ENCODE measurements at places on chromosomes 13 and 19.

DNA sequence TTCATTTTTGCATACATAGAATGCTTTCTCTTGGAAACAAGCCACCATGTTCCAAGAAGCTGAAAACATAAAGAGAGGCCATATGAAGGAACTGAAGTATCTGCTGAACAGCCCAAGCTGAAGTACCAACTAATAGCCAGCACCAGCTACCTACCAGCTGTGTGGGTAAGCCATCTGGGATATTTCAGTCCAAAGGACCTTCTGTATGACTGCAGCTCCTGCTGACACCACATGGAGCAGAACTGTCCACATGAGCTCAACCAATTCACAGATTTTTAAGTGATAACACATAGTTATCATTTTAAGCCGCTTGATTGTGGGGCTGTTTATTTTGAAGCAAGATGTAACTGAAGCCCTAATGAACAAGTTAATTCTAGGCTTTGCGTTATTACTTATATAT, 621.1 kb upstream of the KLHL1 start:
- no peak for DNase-seq

DNA sequence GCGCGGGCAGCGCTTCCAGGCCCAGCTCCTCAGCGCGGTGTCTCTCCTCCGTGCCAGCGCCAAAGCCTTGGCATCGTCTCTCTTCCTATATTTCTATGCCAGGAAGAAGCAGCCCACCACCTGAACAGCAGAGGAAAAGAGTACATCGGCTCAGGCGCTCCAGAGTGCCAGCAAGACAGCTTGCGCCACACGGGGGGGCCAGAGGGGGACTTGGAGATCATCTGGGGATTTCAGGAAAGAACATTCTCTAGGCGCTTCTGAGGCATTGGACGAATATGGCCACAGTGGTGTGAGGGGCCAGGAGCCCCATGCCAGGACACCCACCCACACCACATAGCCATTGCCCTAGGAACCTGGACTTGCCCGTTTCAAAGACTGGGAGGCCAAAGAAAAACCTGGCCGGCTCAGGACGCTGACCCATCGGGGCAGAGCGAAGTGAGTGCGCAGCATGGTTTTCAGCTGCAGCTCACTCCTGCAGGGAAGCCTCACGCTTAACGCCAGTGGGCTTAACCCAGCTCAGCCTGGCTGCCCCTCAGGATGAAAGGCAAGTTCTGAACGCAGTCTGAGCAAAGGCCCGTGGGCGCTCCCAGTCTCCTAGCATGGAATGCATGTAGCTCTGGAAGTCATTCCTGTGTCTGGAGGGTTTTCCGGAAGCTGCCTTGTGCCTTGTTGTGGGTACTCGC, 62.1 kb downstream of the GGACT start:
- DNase-seq = no peak

DNA sequence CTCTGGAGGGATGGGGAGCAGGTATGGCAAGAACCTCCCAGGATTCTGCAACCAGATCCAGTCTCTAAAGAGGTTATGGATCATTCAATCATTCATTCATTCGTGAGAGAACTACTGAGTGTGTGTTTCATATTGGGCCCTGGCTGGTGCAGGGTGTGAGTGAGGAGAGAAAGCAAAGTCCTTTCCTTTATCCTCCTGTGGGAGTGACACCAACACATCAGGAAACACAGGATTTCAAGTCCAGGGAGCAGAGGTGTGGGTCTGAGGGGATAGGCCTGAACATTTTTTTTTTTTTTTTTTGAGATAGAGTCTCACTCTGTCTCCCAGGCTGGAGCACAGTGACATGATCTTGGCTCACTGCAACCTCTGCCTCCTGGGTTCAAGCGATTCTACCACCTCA, 3.3 kb downstream of the CEACAM1 start:
- DNase-seq = no peak

DNA sequence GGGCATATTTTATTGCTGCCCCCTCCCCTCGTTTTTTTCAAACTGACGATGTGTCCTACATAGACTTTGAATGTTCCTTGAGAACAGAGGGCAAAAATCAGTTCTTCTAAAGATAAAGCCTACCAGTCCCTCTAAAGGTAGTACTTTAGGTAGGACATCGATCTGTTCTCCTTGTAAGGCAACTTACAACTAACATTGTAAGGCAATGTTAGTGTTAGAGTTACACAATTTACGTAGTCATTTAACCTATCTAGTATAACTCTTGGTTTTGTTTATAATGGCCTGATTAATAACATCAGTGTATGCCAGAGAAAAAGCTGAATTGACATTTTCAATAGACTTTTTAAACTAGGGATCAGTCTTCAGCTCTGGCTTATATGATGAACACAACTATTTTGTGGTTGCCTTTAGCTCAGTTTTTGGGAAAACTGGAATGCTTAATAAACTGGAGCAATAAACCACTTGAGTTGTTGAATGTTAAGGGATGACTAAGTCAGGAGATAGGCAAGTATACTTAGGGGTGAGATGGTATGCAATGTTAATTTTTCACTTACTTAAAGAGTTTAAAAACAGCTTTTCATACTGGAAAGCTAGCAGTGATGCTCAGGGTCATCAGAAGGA, 2.2 kb downstream of the NDFIP2 start:
- no peak for DNase-seq

- no peak for DNase-seq
Observed at GRCh38 chr13:91904005-91904404, 505.6 kb downstream of the GPC5 start.

DNA sequence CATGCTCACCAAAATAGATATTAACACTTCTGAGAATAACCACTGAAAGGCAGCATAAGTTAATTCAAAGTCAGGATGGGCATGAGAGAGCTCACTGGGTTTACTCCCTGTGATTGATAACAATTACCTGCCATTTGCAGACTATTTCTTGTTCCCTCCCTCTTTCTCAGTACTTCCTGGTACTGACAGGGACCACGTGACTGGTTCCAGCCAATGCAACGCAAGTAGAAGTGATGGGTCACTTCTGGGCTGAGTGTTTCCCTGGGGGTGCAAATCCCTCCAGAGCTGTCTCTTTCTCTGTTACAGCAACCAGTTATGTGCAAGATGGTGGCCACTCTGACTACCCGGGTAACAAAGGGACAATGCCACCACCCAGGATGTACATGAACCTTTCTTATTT, 118.8 kb downstream of the EFNB2 start:
- no peak for DNase-seq

DNA sequence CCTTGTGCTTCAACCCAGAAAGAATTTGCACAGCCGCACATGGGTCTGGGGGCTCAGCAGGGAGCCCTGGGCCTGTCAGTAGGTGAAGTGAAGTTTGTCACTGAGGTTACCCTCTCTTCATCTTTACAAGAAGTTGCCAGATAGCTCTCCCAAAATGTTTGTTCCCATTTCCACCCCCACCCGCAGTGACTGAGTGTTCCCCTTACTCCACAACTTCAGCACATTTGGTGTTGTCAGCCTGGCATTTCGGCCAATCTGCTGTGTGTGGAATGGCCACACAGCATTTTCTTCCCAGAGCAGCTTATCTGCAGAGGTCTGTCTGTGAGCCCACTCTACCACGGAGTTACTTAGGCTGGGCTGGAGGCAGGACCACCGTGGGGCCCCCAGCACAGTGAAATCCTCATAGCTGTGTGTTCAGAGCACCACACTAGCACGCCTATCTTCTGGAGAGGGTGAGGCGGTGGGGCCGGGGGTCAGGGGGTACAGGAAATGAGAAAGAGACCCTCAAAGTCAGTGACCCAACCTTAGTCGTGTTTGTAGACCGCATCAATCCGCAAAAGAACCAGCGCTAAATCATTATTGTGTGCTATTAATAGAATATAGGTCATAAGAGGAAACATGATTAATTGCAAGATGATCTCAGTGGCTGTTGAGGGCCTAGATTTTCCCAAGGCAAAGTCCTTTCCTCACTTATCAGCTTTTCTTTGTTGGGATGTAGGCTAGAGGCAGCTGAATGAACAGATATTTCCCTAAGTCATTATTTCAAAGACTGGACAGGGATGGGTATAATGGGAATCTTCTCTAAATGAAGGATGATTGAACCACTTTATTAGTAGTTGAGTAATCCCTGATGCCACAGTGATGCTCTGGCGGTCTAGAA, 116.0 kb downstream of the SIPA1L3 start:
- peak; percentile 81 for DNase-seq

GRCh38 chr19:57057036-57057686, 62.6 kb upstream of the USP29 start:
- no peak for DNase-seq

GRCh38 chr13:102571075-102571474, 25.7 kb upstream of the TPP2 start:
- DNase-seq = no peak

DNA sequence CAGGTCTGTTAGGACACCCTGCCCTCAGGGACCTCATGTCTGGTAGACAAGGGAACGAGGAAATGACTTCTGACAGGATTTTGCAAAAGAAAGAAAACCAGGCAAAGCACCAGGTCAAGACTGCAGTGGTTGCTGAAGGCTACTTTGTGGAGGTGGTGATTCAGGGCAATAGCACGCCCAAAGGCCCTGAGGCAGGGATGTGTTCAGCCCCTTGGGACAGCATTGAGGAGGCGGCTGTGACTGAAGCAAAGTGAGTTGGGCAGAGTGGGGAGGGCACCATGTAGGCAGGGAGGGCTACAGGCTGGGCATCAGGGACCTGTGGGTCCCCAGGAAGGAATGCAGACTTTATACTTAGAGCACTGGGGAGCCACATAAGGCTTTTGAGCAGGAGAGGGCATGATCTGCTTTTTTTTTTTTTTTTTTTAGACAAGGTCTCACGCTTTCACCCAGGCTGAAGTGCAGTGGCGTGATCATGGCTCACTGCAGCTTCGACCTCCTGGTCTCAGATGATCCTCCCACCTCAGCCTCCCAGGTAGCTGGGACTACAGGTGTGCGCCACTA, 10.8 kb upstream of the HOMER3 start:
- DNase-seq = no peak

DNA sequence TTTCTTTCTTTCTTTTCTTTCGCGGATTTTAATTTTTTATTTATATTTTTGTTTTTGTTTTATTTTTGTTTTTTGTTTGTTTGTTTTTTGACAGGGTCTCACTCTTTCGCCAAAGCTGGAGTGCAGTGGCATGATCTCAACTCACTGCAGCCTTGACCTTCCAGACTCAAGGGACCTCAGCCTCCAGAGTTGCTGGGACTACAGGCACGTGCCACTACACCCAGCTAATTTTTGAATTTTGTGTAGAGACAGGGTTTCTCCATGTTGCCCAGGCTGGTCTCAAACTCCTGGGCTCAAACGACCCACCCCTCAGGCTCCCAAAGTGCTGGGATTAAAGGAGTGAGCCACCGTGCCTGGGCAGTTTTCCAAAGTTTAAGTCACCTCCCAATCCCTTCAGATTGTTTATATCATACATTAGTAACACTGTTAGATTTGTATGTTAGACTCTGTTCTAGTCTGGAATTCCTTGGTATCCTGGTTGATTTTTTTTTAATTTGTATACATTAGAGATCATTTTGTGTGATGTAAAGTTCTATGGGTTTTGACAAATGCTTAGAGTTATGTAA, 597.3 kb downstream of the DCT start:
- no peak for DNase-seq

GRCh38 chr13:29664591-29664990, 69.1 kb upstream of the SLC7A1 start:
- peak; percentile 45 for DNase-seq

GRCh38 chr13:111482126-111482525, 161.7 kb downstream of the TEX29 start:
- no peak for DNase-seq

DNA sequence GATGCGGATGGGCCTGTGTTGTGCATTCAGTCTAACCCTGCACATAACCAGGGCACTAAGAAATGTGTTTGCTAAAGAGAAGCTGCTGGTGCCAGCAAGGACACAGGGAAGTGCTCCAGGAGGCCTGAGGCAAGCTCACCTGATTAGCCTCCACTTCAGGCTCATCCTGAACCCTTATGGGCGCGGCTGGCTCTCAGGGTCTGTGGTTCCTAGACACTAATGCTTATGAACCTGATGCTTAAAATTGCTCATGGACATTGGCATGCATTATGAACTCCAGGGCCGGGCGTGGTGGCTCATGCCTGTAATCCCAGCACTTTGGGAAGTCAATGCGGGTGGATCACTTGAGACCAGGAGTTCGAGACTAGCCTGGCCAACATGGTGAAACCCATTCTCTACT, 34.3 kb downstream of the SERP2 start:
- no peak for DNase-seq

DNA sequence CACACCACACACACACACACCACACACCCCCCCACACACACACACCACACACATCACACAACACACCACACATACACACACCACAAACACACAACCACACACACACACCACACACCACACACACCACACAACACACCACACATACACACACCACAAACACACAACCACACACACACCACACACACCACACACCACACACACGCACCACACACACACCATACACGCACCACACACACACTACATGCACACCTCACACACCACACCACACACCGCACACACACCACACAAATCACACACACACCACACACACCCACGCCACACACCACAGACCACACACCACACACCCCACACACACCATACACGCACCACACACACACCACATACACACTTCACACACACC, 83.5 kb downstream of the ZNF557 start:
- no peak for DNase-seq

DNA sequence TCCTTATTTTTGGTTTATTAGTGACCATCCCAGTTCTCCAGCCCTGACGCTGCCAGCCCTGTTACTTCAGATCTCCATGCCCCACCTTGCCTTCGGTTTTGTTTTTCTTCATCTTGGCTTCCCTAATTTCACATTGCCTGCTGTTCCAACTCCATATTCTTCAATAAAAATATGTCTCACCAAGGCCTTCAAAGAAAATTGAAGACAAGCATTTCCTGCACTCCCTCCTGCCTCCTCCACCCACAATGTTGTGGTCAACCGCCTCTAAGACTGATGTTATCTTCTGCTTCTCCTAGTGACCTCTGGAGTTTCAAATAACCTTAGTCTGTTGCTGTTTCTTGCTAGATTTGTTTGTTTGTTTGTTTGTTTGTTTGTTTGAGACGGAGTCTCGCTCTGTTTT, 14.6 kb downstream of the PLD3 start:
- peak; percentile 54 for DNase-seq

- DNase-seq = peak; percentile 89
Observed at GRCh38 chr13:40981361-40981760, 37.8 kb downstream of the ELF1 start.

DNA sequence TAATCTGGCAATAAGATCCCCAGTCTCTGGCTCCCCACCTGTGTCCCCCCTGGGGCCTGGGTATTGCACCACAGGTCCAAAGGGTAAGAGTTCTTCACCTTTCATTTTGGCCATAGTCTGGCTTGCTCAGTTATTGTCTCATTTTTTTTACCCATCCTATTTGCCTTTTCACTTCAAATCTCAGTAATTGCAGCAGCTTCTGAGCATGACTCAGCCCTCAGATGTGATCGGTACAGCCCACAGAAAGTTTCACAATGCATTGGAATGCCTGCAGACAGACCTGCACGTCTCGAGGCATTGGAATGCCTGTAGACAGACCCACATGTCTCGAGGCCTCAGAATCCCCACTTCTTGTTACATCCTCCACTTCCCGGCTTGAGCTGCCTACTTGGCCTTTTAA, 173.6 kb downstream of the NUFIP1 start:
- peak; percentile 75 for DNase-seq

Data from suppressor macrophage treated with lipopolysaccharide for 1 hour (primary cell).